Fibroblast of skin of back (primary cell): ENCODE measurements at places on chromosomes 4 and X.

GRCh38 chr4:8675383-8675782 lies 82.8 kb downstream of the CPZ start:
- peak; percentile 26 for DNase-seq

DNA sequence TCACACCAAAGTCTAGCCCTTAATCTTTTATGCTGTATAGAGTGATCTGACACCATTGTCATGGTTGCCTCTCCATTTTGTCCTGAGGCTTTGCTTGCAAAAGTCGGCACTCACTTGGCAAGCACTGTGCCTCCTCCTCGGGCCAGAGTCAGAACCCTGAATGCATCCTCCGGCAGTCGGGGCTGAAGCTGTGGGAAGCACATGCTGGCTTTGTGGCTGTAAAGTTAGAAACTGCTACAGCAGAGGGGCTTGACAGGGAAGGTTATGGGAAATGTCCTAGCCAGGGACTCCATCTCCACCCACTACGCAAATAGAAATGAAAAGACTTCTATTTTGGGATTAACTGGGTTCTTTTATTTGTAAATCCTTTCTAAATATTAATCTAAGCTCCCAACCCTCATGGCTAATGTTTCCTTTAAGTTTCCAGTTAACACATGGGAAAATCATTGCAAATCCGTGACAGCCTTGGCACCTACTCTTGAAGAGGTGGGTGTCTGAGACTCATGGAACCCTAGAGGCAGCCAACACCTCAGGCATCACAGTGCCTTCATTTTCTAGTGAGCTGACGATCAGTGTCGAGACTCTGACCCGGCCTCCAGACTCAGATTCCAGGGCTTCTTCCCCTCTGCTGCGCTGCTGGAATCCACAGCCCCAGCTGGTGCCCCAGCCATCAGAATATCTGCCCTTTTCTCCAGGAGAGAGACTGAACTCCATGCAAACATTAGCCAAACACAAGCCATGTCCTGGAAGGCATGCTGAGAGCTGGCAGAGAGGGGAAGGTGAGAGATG lies 7.9 kb upstream of the CLDN24 start:
- no peak for DNase-seq

GRCh38 chr4:151458148-151458547 lies 49.2 kb downstream of the FHIP1A start:
- DNase-seq, result no peak

GRCh38 chr4:159702200-159702599 lies 599.3 kb downstream of the RAPGEF2 start:
- DNase-seq, result no peak

- DNase-seq, result no peak
These were observed 24.1 kb downstream of the NAT8L start for GRCh38 chr4:2083116-2083825.
